ENCODE measurements at places on chromosomes 6 and 20. TPM values are rescaled to one million over a fixed set of nuclear protein-coding genes. Genes with fewer than 3 reads are reported as not detected.
A peak's percentile ranks its signal among the peaks of the same experiment; 100 is the strongest.

The RRAGD gene
- polyA plus RNA-seq = 1.9 TPM

The CEP57L1 gene
- 3.0 TPM for polyA plus RNA-seq

The DYNLRB1 gene
- 147 TPM for polyA plus RNA-seq

- no peak overlapping the region for H3K27ac ChIP-seq
- H3K27me3 ChIP-seq = peaks cover 19% of the 10 kb centered on the region
- peaks cover 9% of the 10 kb centered on the region for H3K4me1 ChIP-seq
- no peak for DNase-seq
Observed at GRCh38 chr20:22402550-22402949, 181.8 kb downstream of the FOXA2 start.

DNA sequence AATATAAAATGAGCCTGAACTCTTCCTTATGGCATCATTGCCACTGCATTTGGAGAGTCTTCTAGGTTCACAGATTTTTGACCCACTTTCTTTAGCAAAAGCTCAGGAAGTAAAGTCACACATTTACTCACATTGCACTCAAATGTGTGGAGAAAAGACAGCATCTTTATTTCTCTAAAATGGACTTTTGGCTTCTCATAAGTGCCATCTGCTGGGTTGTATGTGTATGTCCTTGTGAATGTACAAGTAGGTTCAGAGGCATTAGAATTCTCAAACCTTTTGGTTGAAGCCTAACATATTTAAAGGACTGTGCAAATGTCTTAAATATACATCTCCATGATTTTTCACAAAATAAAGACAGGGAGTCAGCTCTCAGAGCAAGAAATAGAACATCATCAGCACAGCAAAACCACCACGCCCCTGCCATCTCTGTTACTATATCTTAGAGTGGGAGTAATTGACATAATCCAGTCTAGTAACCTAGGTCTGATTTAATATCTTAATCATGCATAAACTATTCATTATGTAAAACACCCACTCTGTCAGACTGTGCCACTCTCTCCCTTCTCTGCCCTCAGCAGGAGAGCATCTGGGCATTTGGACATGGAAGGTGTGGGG lies 42.2 kb upstream of the SPTLC3 start:
- DNase-seq = no peak
- no peaks in the 10 kb centered on the region for H3K36me3 ChIP-seq
- H3K27ac ChIP-seq = no peak overlapping the region
- no peaks in the 10 kb centered on the region for H3K4me1 ChIP-seq
- no peak overlapping the region for H3K4me3 ChIP-seq

GRCh38 chr6:108635505-108636226 lies 74.9 kb downstream of the FOXO3 start:
- peaks cover 9% of the 10 kb centered on the region for H3K4me1 ChIP-seq
- peaks cover 3% of the 10 kb centered on the region for H3K36me3 ChIP-seq
- peak; percentile 24 for DNase-seq
- H3K27ac ChIP-seq = no peak overlapping the region
- H3K4me3 ChIP-seq = no peak overlapping the region

DNA sequence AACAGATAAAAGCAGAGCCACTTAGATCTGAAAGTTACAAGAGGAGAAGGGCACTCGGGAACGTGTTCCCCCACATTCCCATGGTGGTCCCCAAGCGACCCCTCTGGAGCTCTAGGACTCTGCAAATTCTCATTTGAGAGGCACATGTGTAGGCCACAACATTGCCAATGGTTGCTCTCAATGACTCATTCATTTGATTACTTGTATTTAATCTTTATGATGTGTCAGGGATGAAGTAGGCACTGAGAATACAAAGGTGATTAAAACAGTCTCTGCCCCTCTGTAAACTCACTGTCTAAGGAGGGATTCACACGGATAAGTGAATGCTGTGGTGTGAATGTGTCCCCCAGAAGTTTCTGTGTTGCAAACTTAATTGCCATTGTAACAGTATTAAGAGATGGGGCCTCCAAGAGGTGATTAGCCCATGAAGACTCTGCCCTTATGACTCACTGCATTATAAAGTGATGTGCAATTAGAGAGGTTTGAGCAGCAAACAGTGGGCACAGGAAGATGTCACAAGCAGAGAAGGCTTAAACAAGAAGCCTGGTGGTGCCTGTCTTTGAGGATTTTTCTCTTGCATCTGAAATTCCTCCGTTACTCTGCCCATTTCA lies 34.0 kb upstream of the TRAM2 start:
- peak overlapping the region; percentile 67 for H3K27ac ChIP-seq
- no peaks in the 10 kb centered on the region for H3K36me3 ChIP-seq
- peak; percentile 87 for DNase-seq
- H3K4me3 ChIP-seq = no peak overlapping the region
- peaks cover 2% of the 10 kb centered on the region for H3K4me1 ChIP-seq

DNA sequence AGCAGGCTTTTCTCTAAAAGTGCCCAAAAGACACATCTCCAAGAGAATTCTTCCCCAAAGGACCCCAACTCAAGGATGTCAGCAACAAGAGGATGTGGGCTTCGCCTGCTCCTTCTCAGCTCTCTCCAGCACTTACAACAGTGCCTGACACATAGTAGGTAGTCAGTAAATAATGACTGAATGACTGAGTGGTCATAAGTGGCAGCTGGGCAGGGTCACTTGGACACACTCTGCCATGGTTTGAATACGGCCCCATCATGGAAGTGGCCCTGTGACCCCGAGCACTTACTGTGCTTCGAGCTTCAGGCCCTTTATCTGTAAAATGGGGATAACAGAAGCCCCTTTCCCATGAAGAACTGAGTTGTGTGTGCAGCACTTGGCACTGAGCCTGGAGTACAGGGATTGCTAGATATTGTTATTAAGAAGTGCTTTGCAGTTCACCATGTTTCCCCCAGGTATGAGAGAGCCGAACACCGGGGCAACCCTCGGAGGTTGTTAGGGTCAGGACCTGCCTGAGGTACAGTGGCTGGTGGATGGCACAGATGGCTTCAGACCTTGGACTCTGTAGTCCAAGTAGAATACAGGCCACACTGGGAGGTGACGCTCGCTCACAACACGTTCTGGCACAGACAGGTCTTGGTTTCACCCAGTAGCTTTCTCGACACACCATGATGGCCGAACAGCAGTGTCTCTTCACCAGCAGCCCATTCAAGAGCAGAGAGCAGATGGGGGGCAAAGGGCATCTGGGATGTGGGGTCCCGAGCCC lies 56.0 kb downstream of the NOL4L start:
- H3K4me1 ChIP-seq = no peaks in the 10 kb centered on the region
- no peak for DNase-seq
- no peaks in the 10 kb centered on the region for H3K27me3 ChIP-seq
- H3K36me3 ChIP-seq = peaks cover 38% of the 10 kb centered on the region

DNA sequence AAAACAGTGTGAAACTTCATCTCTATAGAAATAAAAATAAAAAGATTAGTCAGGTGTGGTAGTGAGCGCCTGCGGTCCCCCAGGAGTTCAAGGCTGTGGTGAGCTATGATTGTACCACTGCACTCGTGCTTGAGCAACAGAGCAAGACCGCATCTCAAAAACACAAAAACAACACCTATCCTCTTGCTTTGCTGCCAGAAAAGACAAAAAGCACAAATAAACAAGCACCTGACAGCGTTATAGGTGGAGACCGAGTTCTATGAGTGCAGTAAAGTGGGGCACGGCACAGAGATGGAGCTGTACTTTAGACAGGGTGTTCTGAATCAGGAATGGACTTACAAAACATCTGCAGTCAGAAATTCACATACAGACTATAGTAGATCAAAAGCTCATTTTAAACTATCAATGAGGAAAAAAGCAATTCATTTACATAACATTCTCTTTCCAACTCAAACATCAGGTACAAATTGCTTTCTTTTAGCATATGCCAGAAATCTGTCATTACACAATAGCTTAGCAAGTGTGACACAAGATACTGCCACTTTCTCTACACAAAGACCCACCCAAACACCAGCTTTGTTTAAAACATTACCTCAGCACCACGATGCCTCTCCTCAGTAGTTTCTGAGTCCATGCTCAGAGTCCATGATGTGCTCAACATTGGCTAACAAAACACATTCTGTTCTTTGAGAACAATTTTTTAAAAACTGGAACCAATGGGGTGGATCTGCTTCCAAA lies 10.1 kb downstream of the EZR start:
- peak overlapping the region; percentile 25 for H3K27ac ChIP-seq
- H3K4me1 ChIP-seq = peaks cover 33% of the 10 kb centered on the region
- no peak for DNase-seq
- no peak overlapping the region for H3K4me3 ChIP-seq
- H3K27me3 ChIP-seq = no peaks in the 10 kb centered on the region
- H3K36me3 ChIP-seq = peaks cover 13% of the 10 kb centered on the region

Measured in small intestine (tissue), 16 donors.